ENCODE measurements at places on chromosomes 5 and 9.

DNA sequence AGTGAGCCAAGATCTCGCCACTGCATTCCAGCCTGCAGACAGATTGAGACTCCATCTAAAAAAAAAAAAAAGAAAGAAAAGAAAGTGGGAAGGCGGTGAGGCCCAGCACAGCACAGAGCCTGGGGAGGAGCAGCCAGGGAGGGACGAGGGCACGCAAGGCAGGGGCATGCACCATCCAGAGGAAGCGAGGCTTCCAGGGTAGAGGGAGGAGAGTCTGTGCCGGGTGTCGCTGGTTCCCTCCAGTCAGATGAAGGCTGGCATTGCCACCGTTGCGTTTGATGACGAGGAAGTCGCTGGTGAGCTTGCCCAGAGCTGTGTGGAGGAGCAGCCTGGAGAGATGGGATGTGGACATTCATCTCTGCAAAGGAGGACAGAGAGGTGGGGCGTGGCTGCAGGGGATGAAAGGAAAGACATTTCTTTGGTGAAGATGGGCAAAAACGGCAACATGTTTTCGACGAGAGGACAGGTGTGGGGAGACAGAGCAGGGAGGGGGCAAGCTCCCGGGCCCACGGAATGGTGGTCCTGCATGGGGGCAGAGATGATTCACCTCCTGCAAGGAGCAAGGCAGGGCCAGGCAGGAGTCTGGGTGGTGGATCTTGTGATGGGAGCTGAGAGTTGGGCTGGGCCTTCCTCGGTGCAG lies 18.6 kb upstream of the OLFM1 start:
- no peak for DNase-seq

DNA sequence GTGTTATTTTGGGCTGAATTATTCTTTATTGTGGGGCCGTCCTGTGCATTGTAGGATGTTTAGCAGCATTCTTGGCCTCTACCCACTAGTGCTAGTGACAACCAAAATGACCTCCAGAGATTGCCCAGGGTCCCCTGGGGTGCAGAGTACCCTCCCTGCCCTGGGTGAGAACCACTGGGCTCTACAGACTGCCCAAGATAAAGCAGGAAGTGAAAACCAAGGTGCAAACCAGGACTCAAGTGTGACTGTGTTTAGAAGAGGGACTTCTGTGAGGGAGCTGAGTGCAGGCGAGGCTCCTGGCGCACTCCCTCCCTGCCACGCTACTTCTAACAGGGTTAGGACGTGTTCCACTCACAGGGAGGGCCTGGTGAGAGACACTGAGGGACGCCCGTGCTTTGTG lies 41.6 kb downstream of the USP20 start:
- DNase-seq = no peak

GRCh38 chr9:7368410-7369292 lies 430.9 kb downstream of the DMAC1 start:
- DNase-seq = peak; percentile 89

- no peak for DNase-seq
These were observed 92.4 kb upstream of the NFIL3 start for GRCh38 chr9:91516081-91516480.

GRCh38 chr5:59829386-59829785 lies 64.1 kb downstream of the PDE4D start:
- peak; percentile 87 for DNase-seq

- no peak for DNase-seq
These were observed 52.7 kb upstream of the OTULINL start for GRCh38 chr5:14528926-14529325.

DNA sequence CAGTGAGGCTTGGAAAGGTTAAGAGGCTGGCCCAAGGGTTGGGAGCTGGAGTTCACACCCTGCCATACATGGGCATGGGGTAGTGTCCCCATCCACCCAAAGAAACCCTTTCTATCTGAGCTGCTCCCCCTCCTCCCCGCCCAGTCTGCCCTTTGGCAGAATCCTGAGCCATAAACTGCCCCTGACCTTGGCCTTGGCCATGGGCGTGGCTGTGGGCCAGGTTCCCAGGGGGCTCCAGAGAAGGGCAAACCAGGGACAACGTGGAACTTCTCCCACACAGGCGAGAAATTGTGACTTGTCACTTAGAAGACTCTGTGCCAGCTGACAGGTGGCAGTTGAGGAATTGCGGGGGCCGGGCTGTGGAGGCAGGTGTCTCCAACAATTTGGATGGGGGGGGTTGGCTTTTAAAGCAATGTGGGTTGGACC lies 4.8 kb downstream of the FAM78A start:
- DNase-seq = no peak

GRCh38 chr9:31146485-31147166 lies 1237.8 kb upstream of the ACO1 start:
- DNase-seq = no peak

DNA sequence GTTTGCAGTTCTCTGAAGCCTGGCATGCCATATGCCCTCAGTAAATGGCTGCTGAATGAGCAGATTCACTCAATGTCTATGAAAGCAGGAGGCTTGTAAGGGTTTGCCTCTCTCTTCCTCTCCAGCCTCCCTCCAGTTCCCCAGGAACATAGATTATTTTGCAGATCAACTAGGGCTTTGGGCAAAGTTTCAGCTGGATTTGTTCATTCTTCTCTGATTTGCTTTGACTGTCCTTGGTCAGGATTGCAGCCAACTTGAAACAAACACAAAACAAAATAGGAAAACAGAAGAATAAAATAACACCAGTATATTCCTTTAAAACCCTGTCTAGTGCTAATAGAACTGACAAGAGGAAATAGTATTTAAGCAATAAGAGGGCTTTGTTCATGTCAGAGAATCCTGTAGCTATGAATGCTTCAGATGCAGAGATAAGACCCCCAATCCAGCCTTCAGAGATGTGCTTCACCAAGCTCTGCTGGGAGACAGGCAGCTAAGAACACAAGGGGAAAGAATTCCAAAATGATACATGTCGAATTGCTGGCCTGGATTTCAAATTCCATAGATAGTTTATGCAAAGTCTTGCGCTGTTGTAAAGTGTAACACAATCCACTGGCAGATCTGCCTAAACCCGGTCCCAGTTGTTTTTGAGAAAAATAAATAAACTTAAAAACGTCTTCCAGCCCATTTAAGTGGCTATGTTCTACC lies 174.3 kb downstream of the PAPPA start:
- DNase-seq = peak; percentile 55

DNA sequence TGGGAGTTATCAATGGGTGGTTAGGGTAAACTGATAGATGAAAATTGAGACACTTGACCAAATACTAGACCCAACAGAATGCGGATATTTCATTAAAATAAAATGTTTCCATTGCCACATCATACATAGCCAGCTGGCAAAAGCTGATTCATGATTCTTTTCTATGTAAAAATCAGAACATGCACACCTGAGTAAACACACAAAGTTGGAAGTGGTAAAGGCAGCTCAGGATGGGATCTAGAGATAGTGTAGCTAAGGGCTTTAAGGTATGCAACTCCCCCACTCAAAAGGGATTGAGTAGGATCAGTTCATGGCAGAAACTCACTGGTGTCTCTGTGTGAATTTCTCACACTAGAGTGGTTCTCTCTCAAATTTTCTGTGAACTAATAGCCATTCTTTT lies 541.1 kb upstream of the GRAMD2B start:
- no peak for DNase-seq

DNA sequence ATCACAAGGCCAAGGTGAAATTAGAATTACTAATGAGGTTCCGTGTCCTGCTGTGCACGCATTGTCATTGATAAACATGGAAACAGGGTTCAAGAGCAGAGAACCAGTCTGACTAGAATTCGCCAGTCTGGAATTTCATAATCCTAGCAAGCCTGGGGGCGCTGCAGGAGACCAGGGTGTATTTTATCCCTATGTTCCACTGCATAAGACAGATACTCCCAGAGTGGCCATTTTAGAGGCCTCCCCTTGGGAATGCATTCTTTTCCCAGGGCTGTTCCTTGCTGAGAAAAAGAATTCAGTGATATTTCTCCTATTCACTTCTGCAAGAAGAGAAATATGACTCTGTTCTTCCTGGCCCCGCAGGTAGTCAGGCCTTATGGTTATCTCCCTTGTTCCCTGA lies 1387.7 kb downstream of the MAT2B start:
- no peak for DNase-seq

GRCh38 chr5:175519006-175519405 lies 40.6 kb downstream of the SFXN1 start:
- no peak for DNase-seq

GRCh38 chr5:58012801-58013315 lies 447.0 kb downstream of the PLK2 start:
- DNase-seq = no peak

GRCh38 chr5:116524966-116525365 lies 49.7 kb downstream of the SEMA6A start:
- no peak for DNase-seq

DNA sequence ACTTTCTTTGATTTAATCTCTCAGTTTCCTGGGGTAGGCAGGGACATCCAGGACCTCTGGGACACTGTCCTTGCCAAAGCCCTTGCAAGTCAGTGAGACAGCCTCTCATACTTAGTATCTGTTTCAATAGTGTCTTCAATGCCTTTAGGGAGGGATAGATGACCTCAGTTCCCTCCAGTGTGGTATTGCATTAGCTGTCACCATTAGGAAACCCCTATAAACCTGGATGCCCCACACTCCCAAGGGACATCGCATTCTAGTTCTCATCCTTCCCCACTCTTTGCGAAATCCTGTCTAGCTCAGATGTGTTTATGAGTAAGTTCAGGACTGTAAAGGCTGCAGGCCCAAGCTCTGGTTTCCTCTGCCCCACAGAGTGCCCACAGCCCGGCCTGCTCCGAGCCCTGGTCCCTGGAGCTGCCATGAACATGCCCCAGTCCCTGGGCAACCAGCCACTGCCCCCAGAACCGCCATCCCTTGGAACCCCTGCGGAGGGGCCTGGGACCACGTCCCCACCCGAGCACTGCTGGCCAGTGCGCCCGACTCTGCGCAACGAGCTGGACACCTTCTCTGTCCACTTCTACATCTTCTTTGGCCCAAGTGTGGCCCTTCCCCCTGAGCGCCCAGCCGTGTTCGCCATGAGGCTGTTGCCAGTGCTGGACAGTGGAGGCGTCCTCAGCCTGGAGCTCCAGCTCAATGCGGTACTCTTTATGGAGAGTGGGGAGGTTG lies 13.2 kb downstream of the TMEM8B start:
- no peak for DNase-seq

GRCh38 chr5:116404016-116404415 lies 170.6 kb downstream of the SEMA6A start:
- no peak for DNase-seq

DNA sequence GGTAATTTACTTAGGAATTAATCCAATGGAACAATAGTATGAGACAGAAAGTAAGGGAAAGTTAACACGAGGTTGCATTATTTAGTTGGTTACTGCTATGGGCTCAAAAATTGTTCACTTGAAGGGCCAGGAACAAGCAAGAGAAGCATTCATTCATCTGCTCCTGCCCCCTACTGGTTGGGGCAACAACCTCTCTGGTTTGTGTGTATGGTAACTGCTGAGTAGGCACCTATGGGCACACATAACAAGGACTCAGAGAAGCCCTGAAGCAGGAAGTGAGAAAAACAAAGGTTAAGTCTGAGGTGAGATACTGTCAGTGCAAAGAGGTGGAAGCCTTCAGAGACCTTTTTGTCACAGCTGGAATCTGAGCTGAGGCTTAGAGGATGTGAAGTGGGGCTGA lies 34.4 kb upstream of the RANBP6 start:
- DNase-seq = no peak

- no peak for DNase-seq
These were observed 18.8 kb downstream of the HBEGF start for GRCh38 chr5:140327589-140327988.

DNA sequence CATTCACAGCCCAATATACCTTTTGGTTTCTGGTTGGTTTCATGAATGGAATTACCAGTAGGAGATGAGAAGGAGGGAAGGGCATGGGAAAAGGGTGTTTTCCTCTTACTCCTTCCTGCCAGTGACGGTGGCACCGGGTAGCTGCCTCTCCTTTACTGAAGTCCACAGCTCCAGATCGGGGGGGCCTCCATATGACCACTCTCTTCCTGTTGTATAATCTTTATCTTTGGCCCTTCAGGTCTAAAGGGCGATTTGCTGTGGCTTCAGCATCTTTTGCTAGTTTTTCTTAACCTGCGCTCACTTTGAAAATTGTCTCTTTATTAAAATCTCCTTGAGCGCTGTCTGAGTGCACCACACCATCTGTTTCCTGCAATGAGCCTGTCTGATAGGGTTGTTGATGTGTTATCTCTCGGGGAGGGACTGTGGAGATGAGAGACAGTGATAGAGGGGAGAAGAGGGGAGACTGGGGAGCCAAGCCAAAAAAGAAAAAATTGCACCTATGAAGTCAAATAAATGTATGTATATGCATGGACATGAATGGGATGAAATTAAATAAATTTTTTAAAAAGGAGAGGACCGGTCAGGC lies 449.3 kb upstream of the KLF4 start:
- DNase-seq = no peak

- no peak for DNase-seq
These were observed 25.0 kb downstream of the LARP1 start for GRCh38 chr5:154780128-154780527.

DNA sequence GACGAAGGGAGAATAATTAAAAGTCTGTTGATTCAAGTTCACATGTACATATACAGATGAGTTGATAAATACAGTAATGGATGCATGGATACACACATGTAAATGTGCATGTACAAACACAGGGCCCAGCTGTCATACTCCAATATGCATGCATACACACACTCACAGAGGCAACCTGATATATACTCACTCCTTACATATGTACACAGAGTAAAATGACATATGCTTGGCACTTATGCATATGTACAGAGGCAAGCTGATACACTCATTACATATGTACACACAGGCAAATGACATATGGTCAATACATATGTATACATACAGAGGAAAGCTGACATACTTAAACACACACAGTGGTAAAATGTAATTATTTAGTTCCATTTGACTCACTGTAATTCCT lies 7.2 kb upstream of the TMEFF1 start:
- DNase-seq = no peak

- DNase-seq = no peak
These were observed 5.6 kb downstream of the AMBP start for GRCh38 chr9:114072184-114073140.

GRCh38 chr9:106218854-106219253 lies 524.5 kb downstream of the TMEM38B start:
- no peak for DNase-seq

DNA sequence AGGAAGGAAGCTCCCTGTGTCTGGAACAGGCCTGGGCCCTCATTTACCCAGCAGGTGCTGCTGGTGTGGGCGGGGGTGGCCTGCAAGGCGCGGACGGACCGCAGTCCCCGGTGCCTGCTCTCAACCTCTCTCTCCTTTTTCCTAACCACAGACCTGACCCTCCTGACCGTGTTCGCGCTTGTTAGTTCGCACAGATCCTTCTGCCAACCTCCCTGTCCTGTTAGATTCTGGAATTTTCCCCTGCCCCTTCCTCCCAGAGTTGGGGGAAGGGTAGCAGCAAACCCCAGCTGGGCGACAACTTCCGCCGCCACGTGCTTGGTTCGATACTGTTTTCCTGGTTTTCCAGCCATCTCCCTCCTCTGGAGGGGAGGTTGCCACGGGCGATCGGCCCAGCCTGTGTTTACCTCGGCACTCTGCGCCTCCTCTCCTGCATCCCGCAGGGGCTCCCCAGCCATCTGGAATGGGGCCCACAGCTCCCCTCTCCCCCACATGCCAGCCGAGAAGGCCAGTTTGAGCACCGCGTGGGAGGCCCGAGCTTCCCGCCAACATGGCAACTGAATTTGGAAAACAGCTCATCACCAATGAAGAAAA lies 70.8 kb upstream of the UNC5A start:
- DNase-seq = no peak

GRCh38 chr9:124652203-124652602 lies 118.9 kb downstream of the NR6A1 start:
- no peak for DNase-seq

Data from fibroblast of skin of left quadriceps (primary cell).